ENCODE measurements at places on chromosomes 5 and 9.

DNA sequence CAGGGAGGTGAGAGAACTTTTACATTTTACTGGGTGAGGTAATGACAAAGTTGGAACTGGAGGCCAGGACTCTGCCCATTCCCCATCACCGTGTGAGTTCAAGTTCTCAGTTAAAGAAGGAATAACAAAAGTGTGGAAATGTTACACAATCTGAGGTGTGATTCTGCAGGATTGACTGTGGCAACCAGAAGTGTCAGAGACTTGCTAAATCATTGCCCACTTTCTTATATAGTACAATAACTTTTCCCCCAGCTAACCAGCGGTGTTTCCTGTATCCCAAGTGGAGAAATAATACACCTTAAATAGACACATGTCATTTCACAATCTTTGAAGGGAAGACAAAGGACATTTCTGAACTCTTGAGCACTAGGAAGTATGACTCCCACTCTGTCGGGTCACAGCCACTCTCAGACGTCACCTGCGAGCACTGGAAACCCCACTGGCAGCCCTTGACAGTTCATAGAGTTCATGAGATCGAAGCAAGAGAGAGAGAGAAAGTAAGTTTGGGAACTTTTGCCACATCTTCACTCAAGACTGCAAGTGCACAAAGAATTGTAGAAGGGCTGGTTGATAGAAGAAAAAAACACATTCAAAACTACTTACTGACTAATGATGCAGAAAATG is 28.4 kb downstream of the PAX5 start:
- no peak for DNase-seq

GRCh38 chr5:132468656-132469379 is 21.8 kb downstream of the IRF1 start:
- no peak for DNase-seq

DNA sequence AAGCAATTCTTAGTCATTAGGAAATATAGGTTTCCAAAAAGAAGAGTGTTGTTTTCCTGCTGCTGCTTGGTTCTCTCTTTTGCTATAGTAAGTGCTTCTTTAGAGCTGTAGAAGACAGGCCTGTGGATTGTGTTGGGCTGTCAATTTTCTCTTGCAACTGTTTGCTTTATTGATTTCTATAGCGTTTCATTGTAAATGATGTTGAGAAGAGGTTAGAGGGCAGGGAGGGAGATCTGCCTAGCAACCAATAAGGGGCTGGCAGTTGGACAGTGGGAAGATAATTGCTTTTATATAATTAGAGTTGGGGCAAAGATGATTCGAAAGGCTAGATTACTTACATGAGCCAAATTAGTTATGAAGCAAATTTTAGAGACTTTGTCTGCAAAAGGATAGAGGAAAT is 11.1 kb downstream of the UNC13B start:
- no peak for DNase-seq

- DNase-seq, result no peak
Observed at GRCh38 chr5:109399092-109399759, 10.5 kb downstream of the PJA2 start.

- DNase-seq, result no peak
Observed at GRCh38 chr9:133888048-133888808, 103.9 kb downstream of the VAV2 start.

GRCh38 chr5:180141068-180141660 is 67.8 kb downstream of the RASGEF1C start:
- no peak for DNase-seq

- DNase-seq, result peak; percentile 24
Observed at GRCh38 chr5:124980163-124980941, 233.9 kb upstream of the ZNF608 start.
